ENCODE measurements at places on chromosomes 16 and 17.
A peak's percentile ranks its signal among the peaks of the same experiment; 100 is the strongest.

- no peak for DNase-seq
These were observed 99.9 kb downstream of the MSI2 start for GRCh38 chr17:57356153-57356718.

- peak; percentile 13 for DNase-seq
These were observed 11.4 kb downstream of the SLC13A5 start for GRCh38 chr17:6701719-6702118.

DNA sequence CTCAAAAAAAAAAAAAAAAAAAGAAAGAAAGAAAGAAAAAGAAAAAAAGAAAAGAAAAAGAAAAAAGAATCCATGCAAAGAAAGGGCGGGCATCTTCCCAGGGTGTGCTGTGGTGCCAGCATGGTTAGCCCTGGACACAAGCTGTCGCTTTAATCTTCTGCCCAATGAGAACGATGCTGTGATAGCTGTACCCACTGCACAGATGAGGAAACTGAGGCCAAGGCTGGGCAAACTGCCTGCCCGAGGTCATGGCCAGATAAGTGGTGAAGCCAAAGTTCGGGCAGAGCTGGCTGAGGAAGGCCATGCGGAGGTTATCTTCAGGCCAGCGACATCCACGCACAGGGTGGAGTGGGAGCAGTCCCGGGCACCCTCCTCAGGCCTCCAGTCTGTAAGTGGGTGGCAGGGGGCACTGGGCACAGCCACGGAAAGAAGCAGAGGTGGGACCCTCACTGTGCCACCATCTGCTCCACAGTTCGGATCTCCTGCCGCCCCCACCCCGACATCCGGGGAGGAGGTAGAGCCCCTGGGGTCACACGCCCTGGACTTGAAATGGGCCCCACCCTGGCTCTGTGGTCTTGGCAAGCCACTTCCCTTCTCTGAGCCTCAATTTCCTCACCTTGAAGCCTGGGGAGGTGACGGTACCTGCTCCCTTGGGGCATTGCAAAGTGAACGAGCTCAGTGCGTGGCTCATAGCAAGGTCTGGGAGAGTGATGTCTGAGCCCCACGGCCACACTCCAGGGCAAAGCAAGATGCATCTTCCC lies 6.5 kb downstream of the FBXL16 start:
- no peak for DNase-seq

- no peak for DNase-seq
These were observed 7.0 kb downstream of the CORO6 start for GRCh38 chr17:29615492-29616299.

- no peak for DNase-seq
These were observed 11.9 kb downstream of the MAP3K3 start for GRCh38 chr17:63634163-63634562.

GRCh38 chr17:47120521-47121095 lies 68.5 kb downstream of the CDC27 start:
- DNase-seq, result no peak

All from SW 1271 (cell line).